Tibial artery (tissue), 4 donors: ENCODE measurements at places on chromosomes 5 and 9.

- no peaks in the 10 kb centered on the region for H3K27me3 ChIP-seq
- H3K4me1 ChIP-seq, result no peaks in the 10 kb centered on the region
- peaks cover 11% of the 10 kb centered on the region for H3K36me3 ChIP-seq
- no peak overlapping the region for H3K4me3 ChIP-seq
- no peak for DNase-seq
These were observed 125.2 kb downstream of the RAPGEF6 start for GRCh38 chr5:131509801-131510200.

DNA sequence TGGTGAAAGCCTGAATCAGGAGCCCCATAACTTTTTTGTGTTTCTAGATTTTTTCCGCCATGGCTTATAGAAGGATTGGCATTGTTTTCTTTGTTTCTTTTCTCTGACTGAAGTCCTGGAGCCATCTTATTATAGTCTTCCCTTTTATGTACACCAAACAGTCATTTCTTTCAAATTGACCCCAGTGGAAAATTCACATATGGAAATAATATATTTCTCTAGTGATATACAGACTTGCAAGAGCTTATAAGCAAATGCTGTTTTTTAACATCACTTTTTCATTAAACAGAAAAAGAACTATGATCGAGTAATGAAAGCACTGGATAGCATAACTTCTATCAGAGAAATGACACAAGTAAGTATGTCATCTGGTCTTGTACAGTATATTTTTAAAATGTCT, 155.6 kb downstream of the PARP8 start:
- DNase-seq, result no peak
- no peak overlapping the region for H3K4me3 ChIP-seq
- no peaks in the 10 kb centered on the region for H3K4me1 ChIP-seq
- H3K36me3 ChIP-seq, result peaks cover 9% of the 10 kb centered on the region
- H3K27ac ChIP-seq, result no peak overlapping the region

GRCh38 chr9:9950813-9951212, 662.0 kb downstream of the PTPRD start:
- H3K4me1 ChIP-seq, result no peaks in the 10 kb centered on the region
- H3K27me3 ChIP-seq, result no peaks in the 10 kb centered on the region
- no peaks in the 10 kb centered on the region for H3K36me3 ChIP-seq
- H3K4me3 ChIP-seq, result no peak overlapping the region

- H3K27ac ChIP-seq, result peak overlapping the region; percentile 62
- H3K4me1 ChIP-seq, result peaks cover 15% of the 10 kb centered on the region
- H3K27me3 ChIP-seq, result no peaks in the 10 kb centered on the region
- H3K4me3 ChIP-seq, result peak overlapping the region; percentile 61
These were observed 650 bp downstream of the MYORG start for GRCh38 chr9:34375901-34376595.

- no peaks in the 10 kb centered on the region for H3K4me1 ChIP-seq
- H3K27me3 ChIP-seq, result no peaks in the 10 kb centered on the region
- H3K27ac ChIP-seq, result no peak overlapping the region
- DNase-seq, result no peak
- no peak overlapping the region for H3K4me3 ChIP-seq
These were observed 247.4 kb downstream of the SMARCA2 start for GRCh38 chr9:2262386-2263071.

DNA sequence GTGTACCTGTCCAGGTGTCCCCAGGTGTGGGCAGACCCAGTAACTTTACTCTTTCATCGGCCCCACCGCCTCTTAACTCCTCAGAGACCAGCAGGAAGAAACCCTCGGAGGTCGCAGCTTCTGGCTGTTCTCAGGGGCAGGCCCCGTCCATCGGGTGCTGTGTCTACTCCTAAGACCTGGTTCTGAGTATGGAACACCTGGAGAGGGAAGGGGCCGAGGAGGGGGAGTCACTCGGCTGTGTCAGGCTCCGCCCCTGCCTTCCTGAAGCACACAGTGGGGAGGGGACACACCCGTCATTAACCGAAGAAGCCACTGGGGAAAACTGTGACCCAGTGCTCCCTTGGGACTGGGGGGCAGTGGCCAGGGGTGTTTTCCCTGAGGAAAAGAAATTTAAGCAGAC, 22.3 kb downstream of the NTNG2 start:
- no peak overlapping the region for H3K4me3 ChIP-seq
- DNase-seq, result no peak
- H3K4me1 ChIP-seq, result no peaks in the 10 kb centered on the region
- H3K36me3 ChIP-seq, result no peaks in the 10 kb centered on the region
- no peak overlapping the region for H3K27ac ChIP-seq

GRCh38 chr5:149030392-149030791, 32.5 kb downstream of the SH3TC2 start:
- no peaks in the 10 kb centered on the region for H3K4me1 ChIP-seq
- no peaks in the 10 kb centered on the region for H3K36me3 ChIP-seq
- no peak overlapping the region for H3K4me3 ChIP-seq
- no peaks in the 10 kb centered on the region for H3K27me3 ChIP-seq
- no peak for DNase-seq
- H3K27ac ChIP-seq, result no peak overlapping the region

DNA sequence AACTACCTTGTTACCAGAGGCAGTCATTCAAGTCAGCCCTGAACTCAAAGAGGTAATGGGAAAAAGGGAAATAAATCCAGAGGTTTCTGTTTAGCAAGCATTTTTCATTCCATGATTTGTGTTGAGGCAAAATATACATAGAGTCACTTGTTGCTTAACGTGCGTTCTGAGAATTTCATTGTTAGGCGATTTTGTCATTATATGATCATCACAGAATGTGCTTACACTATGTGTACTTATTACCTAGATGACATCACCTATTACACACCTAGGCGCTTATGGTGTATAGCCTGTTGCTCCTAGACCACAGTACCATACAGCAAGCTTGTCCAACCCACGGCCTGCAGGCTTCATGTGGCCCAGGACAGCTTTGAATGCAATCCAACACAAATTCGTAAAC, 36.2 kb downstream of the NUP214 start:
- no peak overlapping the region for H3K27ac ChIP-seq
- no peak overlapping the region for H3K4me3 ChIP-seq
- no peaks in the 10 kb centered on the region for H3K4me1 ChIP-seq

DNA sequence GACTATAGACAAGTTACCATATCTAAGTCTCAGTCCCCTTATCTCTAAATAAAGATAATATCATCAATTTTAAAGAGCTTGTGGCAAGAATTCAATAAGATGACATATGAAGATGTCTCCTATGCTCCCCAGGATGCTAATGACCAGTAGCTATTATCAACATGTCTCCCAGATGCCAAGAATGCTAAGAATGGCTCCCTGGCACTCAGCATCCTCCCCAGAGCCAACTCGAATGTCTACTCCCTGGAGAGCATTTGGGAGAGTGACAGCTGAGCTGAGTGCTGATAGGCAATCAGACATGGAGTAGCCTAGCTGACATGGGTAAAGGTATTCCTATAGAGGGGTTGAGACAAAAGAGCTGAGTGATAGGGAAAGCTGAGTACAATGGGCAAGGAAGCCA, 15.9 kb downstream of the P4HA2 start:
- H3K4me3 ChIP-seq, result no peak overlapping the region
- peaks cover 34% of the 10 kb centered on the region for H3K4me1 ChIP-seq
- H3K27ac ChIP-seq, result peak overlapping the region; percentile 4
- no peaks in the 10 kb centered on the region for H3K27me3 ChIP-seq

- H3K4me3 ChIP-seq, result no peak overlapping the region
- no peaks in the 10 kb centered on the region for H3K36me3 ChIP-seq
- H3K27ac ChIP-seq, result no peak overlapping the region
- no peak for DNase-seq
- H3K4me1 ChIP-seq, result no peaks in the 10 kb centered on the region
These were observed 473.7 kb upstream of the KLF4 start for GRCh38 chr9:107963246-107963645.

GRCh38 chr5:66477596-66477995, 118.6 kb upstream of the MAST4 start:
- H3K36me3 ChIP-seq, result no peaks in the 10 kb centered on the region
- no peaks in the 10 kb centered on the region for H3K27me3 ChIP-seq
- no peak overlapping the region for H3K27ac ChIP-seq
- no peak overlapping the region for H3K4me3 ChIP-seq
- no peak for DNase-seq
- no peaks in the 10 kb centered on the region for H3K4me1 ChIP-seq
